Fibroblast of skin of left biceps (primary cell): ENCODE measurements at places on chromosomes 6 and 20.

DNA sequence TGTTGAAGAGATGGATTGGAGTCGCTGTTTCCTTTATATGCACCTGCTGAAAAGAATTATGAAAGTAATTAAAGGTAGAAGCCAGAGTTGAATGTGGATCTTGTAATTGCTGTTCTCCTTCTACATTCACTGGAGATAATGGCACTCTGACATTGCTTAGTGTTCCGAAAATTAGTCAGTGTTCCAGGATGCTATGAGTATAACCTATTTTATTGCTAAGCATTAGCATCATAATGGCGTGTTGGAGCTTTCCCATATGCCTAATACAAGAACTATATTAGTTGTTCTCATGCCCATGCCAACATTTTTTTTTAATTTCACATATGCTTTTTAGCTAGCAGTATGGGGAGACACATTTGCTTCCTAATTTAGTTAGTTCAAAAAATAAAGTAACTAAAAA lies 236.4 kb downstream of the ARHGAP18 start:
- DNase-seq: no peak

DNA sequence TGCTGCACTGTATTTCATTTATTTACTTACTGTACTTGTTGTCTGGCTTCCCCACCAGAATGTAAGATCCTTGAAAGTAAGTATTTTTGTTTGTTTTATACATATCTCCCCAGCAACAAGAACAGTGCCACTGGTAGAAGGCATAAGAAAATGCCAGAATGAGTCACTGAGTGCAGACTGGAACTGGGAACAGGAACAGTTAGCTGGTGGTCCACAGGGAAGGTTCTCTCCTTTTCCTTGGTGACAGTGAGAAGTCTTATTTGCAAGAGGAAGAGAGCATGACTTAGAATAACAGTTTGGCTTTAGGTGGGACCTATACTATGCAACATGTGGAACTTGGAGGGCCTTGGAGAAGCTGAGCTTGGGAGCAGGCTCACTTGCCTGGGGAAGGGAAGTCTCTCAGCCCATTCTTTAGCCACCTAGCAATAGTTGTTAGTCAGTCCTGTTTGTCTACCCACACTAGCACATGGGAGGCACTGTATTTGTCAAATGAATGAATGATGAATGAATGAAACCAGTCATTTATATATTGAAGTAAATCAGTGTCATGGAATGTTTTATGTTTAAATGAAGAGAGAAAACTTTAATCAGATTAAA lies 203.5 kb downstream of the KCNQ5 start:
- DNase-seq: no peak

DNA sequence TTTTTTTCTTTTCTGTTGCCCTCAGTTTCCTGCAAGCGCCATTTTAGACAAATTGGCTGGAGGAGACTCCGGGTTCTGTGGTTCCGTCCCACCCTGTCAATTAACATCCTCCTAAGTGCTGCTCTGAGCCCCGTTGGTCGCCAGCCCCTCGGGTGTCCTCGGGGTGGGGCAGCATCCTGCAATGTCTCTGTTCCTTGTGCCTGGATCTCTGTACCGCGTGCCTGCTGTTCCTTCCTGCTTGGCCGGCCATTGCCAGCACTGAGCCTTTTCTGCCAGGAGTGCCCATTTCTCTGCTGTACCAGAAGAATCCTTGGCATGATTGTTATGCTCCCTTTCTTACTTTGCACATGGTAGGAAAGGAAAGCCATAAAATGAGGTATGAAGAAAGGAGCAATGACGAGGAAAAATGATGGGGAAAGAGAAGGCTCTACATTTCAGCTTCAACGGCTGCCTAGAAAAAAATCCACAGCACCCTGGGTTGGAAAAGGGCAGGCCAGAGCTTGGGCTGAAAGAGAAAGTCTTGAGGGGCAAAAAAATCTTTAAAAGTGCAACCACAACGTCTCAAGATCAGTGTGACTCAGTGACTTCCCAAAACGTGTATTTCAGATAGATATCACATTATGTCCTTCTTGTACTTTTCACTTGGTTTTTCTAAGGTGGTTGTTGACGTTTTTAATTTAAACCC lies 256.7 kb downstream of the CLIC5 start:
- no peak for DNase-seq

DNA sequence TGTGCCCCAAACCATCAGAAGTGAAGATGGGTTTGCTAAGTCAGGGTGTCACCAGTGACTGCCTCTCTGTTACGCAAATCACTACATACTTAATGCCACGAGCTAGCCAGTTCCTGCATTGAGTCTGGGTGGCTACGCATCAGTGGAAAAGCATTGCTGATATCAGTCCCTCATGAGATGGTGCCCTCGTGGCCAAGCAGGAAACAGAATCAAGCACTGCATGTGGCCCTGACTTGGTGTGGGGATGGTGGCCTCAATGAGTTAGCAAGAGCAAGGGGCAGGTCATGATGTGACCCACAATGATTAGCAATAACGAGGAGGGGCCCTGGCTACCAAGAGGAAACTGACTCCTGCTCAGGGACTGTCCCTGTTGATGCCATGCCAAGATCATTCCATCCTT lies 51.6 kb upstream of the FNDC1 start:
- DNase-seq: no peak

DNA sequence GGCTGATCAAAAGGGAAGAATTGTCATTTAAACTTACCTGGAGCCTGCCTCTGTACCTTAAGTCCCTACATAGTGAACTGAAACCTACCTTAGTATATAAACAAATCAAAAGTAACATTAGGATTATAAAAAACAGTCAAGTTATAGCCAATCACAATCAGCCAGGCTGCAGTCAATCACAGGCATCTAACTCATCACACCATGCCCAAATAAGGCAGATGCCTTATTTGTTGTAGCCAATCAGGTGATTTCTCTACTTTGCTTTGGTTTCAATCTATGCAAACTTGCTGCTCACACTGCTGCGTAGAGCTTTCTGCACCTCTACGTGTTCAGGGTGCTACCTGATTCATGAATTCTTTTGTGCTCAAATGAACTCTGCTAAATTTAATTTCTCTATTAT lies 18.3 kb upstream of the DEFB113 start:
- no peak for DNase-seq

- DNase-seq: no peak
Measured at GRCh38 chr6:160750276-160750689, 48.2 kb downstream of the PLG start.

DNA sequence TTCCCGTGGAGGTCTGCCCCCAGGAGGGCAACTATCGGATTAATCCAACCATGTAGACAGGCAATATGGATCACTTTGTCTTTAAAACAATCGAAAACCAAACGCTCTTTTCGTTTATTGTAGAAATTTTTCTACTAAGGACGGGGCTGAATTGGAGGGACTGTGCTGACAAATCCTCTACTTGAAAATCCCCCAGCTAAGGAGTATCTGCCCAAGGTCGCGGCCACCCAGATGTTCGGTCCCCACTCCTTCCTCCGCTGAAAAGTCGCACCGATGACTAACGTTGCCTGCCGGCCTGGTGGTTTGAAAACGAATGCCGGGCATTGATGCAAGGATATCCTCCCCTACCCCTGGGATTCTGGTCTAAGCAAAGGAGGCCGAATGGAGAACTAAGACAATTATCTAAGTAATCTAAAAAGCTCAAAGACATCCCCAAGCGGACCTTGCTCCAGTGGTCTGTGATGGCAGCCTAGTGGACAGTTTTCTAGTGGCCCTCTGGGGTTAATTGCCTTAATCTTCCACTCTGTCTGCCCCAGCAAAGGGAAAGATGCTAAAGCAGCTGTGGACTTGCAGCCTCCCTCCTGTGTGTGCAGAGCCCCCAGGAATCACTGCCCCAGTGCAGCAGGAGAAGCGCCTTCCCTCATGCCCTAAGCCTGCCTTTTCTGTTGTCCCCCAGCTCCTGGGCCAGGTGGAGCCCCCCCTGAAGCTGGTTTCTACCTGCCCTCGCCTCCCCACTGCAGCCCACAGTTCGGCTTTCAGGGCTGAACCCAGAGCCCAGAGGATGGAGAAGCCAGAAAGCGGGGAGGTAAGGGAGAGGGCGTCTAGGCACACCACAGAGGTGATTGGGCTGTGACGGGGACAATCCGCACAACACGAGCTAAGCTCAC lies 3.6 kb upstream of the FOXC1 start:
- DNase-seq: no peak

DNA sequence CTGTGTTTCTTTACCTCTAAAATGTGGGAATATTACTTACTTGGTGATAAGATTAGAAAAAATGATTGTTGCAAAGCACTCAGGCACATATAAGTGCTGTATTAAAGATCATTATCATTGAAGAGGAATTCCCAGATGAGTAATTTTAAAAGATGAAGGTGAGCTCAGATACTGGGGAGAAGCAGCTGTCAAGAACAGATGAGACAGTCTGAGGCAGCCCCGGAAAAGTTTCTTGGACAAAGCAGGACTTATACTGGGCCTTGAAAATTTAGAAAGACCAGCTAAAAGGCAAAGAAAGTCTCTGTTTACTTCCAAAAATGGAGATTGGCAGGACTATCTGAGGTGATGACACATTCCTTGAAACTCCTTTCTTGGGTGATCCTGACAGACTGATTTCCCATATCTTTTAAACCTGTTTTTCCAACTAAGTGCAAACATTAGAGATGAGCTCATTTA lies 93.8 kb upstream of the MARCKS start:
- DNase-seq: no peak
